Smooth muscle cell of the brain vasculature (primary cell): ENCODE measurements at places on chromosomes 12 and 14.

DNA sequence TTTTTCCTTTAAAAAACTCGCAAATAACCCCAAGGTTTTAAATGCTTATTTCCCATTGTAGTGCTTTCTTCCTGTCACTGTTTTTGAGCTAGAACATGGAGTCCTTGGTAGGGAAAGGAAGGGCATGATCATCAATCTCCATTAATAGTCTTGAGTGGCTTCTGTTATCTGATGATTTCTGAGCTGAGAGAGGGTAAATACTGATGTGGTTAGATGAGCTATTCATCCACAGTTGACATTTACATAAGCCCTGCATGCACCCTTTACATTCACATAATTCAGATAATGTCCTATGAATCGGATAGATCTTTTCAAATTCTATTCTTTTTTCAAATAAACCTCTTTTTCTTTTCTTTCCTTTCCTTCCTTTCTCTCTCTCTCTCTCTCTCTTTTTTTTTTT, 81.4 kb downstream of the NTN4 start:
- no peak for DNase-seq

GRCh38 chr14:21036751-21037150, 2.1 kb upstream of the RNASE13 start:
- no peak for DNase-seq

- no peak for DNase-seq
Measured at GRCh38 chr14:95097385-95097784, 59.9 kb downstream of the DICER1 start.

DNA sequence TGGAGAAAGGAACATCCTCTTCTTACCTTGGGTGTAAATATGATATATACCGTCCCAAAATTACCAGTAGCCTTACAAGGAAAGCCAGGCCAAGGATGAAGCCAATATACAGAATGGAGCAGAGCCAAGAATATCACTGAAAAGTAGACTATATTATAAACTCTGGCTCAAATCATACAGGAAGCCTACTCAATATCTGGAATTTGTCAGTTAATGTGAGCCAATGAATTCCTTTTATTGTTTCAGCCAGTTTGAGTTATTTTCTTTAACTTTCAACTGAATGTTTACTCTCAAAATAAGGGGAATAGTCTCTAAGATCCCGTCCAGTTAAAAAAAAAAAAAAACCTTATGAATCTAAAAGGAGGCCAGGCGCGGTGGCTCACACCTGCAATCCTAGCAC, 9.8 kb upstream of the DENND5B start:
- DNase-seq, result no peak

- no peak for DNase-seq
Measured at GRCh38 chr12:102059343-102059742, 2.4 kb downstream of the WASHC3 start.

GRCh38 chr12:132014092-132014914, 64.6 kb downstream of the EP400 start:
- no peak for DNase-seq
